ENCODE measurements at places on chromosomes 12 and 14. TPM values are rescaled to one million over a fixed set of nuclear protein-coding genes. Genes with fewer than 3 reads are reported as not detected.

- H3K36me3 ChIP-seq, result no peaks in the 10 kb centered on the region
- peak; percentile 24 for DNase-seq
- H3K4me3 ChIP-seq, result no peak overlapping the region
- H3K27ac ChIP-seq, result no peak overlapping the region
- H3K4me1 ChIP-seq, result peaks cover 20% of the 10 kb centered on the region
These were observed 17.2 kb downstream of the DERA start for GRCh38 chr12:15928346-15928745.

GRCh38 chr14:21245813-21246212 lies 23.4 kb downstream of the HNRNPC start:
- DNase-seq, result no peak
- no peaks in the 10 kb centered on the region for H3K27me3 ChIP-seq
- H3K4me3 ChIP-seq, result no peak overlapping the region

DNA sequence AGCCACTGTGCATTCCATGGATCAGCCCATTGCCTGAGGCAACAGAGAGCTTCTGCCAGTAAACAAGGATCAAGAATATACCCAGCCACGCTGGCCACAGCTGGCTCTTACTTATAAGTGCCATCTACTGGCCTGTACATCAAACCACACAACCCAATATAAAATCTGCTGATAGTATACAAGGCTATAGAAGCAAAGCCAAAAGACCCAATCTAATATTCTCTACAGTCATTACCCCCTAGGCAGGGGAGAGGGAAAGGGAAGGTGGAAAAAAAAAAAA lies 4.4 kb upstream of the FAM186B start:
- H3K36me3 ChIP-seq, result no peaks in the 10 kb centered on the region
- peaks cover 31% of the 10 kb centered on the region for H3K4me1 ChIP-seq
- H3K27ac ChIP-seq, result no peak overlapping the region
- no peaks in the 10 kb centered on the region for H3K27me3 ChIP-seq
- no peak overlapping the region for H3K4me3 ChIP-seq
- no peak for DNase-seq

GRCh38 chr12:52024845-52025230 lies 18.1 kb downstream of the TAMALIN start:
- no peaks in the 10 kb centered on the region for H3K36me3 ChIP-seq
- peaks cover 44% of the 10 kb centered on the region for H3K4me1 ChIP-seq
- peak overlapping the region; percentile 67 for H3K27ac ChIP-seq

GRCh38 chr14:88043529-88044443 lies 38.9 kb downstream of the GPR65 start:
- no peaks in the 10 kb centered on the region for H3K27me3 ChIP-seq
- H3K27ac ChIP-seq, result peak overlapping the region; percentile 89
- H3K4me1 ChIP-seq, result peaks cover 51% of the 10 kb centered on the region
- DNase-seq, result peak; percentile 96
- peaks cover 33% of the 10 kb centered on the region for H3K36me3 ChIP-seq

GRCh38 chr14:56806760-56807159 lies 3.5 kb downstream of the OTX2 start:
- no peaks in the 10 kb centered on the region for H3K36me3 ChIP-seq
- H3K4me3 ChIP-seq, result no peak overlapping the region

DNA sequence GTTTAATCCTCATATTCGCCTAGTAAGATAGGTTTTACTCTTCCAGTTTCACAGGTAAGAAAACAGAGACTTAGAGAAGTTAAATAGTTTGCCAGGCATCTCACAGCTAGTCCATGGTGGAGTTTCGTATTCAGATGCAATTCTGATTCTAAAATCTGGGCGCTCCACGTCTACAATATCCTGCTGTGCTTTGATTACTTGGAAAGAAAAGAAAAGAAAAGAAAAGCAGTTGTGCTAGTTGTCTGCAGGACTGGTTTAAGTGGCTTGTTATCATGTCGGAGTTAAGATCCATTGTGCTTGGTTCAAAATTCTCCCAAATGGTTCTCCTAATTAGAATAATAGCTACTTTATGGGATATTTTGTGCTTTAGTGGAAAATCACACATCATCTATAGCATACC lies 18.6 kb downstream of the AKAP3 start:
- H3K4me1 ChIP-seq, result no peaks in the 10 kb centered on the region
- H3K27ac ChIP-seq, result no peak overlapping the region
- peaks cover 16% of the 10 kb centered on the region for H3K27me3 ChIP-seq
- H3K36me3 ChIP-seq, result no peaks in the 10 kb centered on the region

DNA sequence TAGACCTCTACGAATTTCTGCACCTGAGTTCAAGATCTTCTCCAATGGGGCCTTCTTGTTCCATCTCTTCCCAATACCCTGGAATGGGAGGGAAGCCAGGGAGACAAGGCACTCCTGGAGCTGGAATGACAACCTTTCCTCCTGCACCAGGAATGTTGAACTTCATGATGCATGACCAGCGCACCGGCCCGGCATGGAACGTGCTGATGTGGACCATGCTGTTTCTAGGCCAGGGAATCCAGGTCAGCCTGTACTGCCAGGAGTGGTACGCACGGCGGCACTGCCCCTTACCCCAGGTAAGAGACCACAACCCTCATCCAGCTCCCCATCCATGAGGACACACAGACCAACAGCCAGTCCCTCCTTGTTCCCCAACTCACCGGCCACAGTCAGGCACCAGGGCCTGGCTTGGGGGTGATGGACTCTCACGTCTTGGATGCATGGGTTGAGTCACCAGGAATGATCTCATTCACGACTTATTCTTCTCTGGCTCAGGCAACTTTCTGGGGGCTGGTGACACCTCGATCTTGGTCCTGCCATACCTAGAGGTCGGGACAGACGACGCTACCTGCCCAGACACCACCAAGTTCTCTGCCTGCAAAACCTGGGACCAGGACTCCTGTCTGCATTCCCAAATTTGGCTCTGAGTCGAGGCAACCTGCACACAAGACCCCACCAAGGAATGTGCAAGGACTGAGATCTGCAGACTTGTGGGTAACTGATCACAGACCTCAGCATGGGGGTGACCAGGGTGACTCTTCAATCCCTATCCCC lies 20.5 kb downstream of the SOAT2 start:
- peaks cover 6% of the 10 kb centered on the region for H3K4me1 ChIP-seq
- H3K4me3 ChIP-seq, result no peak overlapping the region

- H3K4me1 ChIP-seq, result peaks cover 20% of the 10 kb centered on the region
- DNase-seq, result no peak
- H3K27me3 ChIP-seq, result peaks cover 47% of the 10 kb centered on the region
These were observed 8.6 kb downstream of the NFATC4 start for GRCh38 chr14:24376448-24377070.

GRCh38 chr12:138898-139534 lies 72.4 kb downstream of the IQSEC3 start:
- no peak overlapping the region for H3K4me3 ChIP-seq
- H3K27me3 ChIP-seq, result no peaks in the 10 kb centered on the region
- peaks cover 21% of the 10 kb centered on the region for H3K4me1 ChIP-seq

- H3K4me3 ChIP-seq, result no peak overlapping the region
- DNase-seq, result no peak
- H3K4me1 ChIP-seq, result peaks cover 23% of the 10 kb centered on the region
- no peaks in the 10 kb centered on the region for H3K27me3 ChIP-seq
These were observed 3.4 kb downstream of the ACIN1 start for GRCh38 chr14:23091294-23092225.

GRCh38 chr12:46371718-46372543 lies 642 bp downstream of the SLC38A2 start:
- peak overlapping the region; percentile 97 for H3K27ac ChIP-seq
- peaks cover 26% of the 10 kb centered on the region for H3K36me3 ChIP-seq
- no peak for DNase-seq
- no peaks in the 10 kb centered on the region for H3K27me3 ChIP-seq
- peak overlapping the region; percentile 94 for H3K4me3 ChIP-seq

DNA sequence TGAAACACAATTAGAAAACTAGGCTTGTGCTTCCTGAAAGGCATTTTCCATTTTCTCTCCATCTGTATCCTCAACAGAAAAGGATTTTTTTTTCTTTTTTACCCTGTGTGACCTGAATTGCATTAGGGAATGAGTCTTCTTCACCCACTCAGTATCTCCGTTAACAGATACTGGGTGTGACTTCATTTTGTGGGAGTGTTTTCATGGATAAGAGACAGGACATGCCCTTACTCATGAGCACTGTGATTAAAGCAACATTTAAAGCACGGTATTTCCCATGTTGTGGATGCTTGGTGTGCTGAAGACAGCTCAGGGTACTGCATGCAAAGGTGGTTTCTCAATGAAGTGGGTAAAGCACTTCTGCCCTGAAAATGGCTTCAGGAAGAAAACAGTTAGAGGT lies 1397.3 kb upstream of the TMEM132C start:
- no peak overlapping the region for H3K27ac ChIP-seq
- no peaks in the 10 kb centered on the region for H3K4me1 ChIP-seq
- no peak overlapping the region for H3K4me3 ChIP-seq
- H3K27me3 ChIP-seq, result no peaks in the 10 kb centered on the region
- H3K36me3 ChIP-seq, result no peaks in the 10 kb centered on the region

DNA sequence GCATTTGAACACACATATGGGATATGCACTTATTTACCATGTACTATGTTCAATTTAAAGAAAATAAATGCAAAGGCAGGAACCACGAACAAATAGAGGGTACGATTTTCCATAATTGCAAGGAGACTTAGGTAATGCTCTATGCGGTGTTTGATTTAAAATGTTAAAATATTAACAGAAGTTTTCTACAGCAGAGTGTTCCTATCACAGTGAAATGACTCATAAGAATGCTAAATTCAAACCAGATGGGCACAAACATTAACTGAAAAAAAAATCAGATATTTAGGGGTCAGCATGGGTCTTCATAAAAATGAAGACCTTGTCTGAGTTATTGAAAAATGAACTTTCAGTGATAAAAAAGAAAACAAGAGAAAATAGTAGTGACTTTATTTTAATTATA lies 65.4 kb downstream of the LLPH start:
- no peaks in the 10 kb centered on the region for H3K36me3 ChIP-seq
- DNase-seq, result no peak
- no peaks in the 10 kb centered on the region for H3K27me3 ChIP-seq
- peaks cover 35% of the 10 kb centered on the region for H3K4me1 ChIP-seq
- no peak overlapping the region for H3K4me3 ChIP-seq

GRCh38 chr12:31444736-31445135 lies 118.8 kb upstream of the SINHCAF start:
- no peaks in the 10 kb centered on the region for H3K27me3 ChIP-seq
- no peak overlapping the region for H3K27ac ChIP-seq
- H3K4me1 ChIP-seq, result no peaks in the 10 kb centered on the region
- DNase-seq, result no peak
- no peaks in the 10 kb centered on the region for H3K36me3 ChIP-seq

GRCh38 chr14:29566194-29566593 lies 361.5 kb downstream of the PRKD1 start:
- no peak overlapping the region for H3K27ac ChIP-seq
- H3K4me1 ChIP-seq, result no peaks in the 10 kb centered on the region
- no peaks in the 10 kb centered on the region for H3K27me3 ChIP-seq
- DNase-seq, result no peak
- no peaks in the 10 kb centered on the region for H3K36me3 ChIP-seq

The KRT86 gene
- polyA plus RNA-seq, result not detected

The NKX2-1 gene
- polyA plus RNA-seq, result not detected

The COX8C gene
- polyA plus RNA-seq, result not detected

The WIF1 gene
- not detected for polyA plus RNA-seq

The TAS2R19 gene
- polyA plus RNA-seq, result 0.62 TPM

The IPO8 gene
- polyA plus RNA-seq, result 6.3 TPM

The DACT1 gene
- polyA plus RNA-seq, result 0.04 TPM

The GRIP1 gene
- polyA plus RNA-seq, result not detected

The STX2 gene
- 25.1 TPM for polyA plus RNA-seq

The RITA1 gene
- 14.3 TPM for polyA plus RNA-seq

The FAM222A gene
- polyA plus RNA-seq, result 2.7 TPM

Data from HepG2 (cell line).